ENCODE measurements at places on chromosomes 11 and 22. TPM values are rescaled to one million over a fixed set of nuclear protein-coding genes. Genes with fewer than 3 reads are reported as not detected.

Gene ACCSL
- not detected for total RNA-seq

Gene OR52N4
- not detected for total RNA-seq

Gene NAV2
- total RNA-seq = 22.7 TPM

Gene CRYBA4
- total RNA-seq = not detected

Gene CRACR2B
- total RNA-seq = 132 TPM

DNA sequence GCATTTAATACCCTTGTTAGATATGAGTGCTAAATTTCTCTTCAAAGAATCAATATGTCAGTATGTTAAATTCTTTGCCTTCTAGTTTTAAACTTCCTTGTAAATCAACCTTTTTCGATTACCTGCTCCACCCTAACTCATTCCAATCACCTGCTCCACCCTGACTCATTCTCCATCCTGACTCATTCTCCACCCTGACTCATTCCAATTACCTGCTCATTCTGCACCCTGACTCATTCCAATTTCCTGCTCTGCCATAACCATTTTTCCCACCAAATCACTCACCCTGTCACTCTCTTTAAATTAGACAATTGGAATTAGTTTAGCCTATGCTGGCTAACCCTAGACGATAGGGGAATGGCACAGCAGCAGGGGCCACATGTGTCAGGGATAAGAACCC is 519.5 kb upstream of the LRRC4C start:
- DNase-seq = no peak

GRCh38 chr11:77842441-77843121 is 21.6 kb downstream of the AAMDC start:
- DNase-seq = no peak

- no peak for DNase-seq
Measured at GRCh38 chr11:115333949-115334348, 170.3 kb downstream of the CADM1 start.

DNA sequence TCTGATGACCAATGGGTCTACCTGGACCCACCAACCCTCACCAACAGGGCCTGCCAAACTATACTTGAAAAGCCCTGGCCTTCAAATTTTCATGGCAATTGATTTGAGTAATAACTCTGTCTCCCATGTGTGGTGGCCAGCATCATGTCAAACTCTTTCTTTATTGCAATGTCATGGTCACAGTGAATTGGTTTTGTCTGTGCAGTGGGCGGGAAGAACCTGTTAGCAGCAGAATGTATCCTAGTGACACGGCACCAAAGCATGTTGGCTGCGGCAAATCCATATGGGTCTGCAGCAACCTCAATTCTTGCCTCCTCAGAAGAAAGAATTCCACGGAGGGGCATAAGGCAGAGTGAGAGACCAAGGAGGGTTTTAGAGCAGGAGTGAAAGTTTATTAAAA is 19.6 kb upstream of the TMEM123 start:
- DNase-seq = no peak

- no peak for DNase-seq
Measured at GRCh38 chr11:118785362-118785761, 5.6 kb downstream of the DDX6 start.

DNA sequence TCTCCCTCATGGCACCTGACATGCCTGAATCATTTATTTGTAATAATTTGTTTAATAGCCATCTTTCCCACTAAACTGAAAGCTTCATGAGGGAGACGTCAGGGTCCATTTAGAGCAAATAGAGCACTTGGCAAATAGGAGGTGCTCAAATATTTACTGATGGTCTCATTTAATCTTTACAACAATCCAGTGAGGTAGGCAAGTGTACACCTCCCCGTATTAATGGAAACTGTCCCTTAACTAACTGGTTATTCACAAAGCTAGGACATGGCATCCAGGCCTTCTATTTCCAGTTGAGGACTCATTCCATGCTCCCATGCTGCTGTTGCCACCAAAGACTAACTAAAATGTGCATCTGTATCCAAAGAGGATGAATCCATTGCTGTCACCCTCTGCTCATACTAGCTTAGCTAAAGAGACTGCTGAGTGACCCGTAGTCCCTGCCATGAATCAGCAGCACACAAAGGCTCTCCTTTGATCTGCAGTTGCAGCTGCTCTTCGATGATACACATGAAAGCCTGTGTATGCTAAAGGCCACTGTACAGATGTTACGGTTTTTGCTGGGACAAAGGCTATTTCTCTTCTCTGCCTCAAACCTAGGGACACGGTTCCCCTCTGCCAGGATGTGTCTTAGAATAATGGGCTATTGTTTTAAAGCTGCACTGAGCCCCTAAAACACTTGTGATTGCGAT is 82.6 kb downstream of the RAB30 start:
- DNase-seq = no peak

DNA sequence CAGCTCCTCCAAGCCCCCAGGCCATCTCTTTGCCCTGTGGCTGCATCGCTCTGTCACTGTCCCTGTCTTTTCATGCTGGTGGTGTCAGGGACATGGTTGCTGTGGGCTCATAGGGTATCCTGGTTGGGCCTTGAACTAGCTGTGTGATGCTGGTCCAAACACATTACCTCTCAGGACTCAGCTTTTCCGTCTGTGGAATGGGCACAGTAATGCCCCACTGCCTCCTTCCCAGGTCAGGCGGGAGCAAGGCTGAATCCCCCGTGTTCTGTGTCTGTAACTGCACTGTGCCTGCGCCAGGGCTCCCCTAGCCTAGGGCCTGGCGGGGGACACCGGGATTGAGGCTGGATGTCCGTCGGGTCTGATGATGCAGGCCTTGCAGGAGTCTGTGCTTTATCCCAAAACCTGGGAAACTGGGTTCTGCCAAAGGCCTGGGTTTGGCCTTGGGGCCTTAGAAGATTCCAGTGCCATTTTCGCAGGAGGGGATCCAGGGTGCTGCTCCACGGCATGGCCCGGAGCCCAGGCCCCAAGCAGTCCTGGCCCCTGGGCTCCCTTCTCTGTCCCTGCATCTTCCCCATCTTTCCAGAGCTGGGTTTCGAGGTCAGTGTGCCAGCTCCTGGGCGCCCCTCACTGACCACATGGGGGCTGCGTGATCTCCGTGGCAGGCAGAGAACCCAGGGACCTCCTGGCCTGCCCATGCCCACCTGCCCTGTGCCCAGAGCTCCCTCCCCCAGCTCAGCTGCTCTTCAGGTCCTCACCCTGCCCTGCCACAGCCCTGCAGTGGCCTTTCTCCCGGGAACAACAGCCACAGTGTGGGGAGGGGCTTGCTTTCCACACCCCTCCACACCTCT is 32.7 kb upstream of the CELSR1 start:
- DNase-seq = no peak

- DNase-seq = no peak
Measured at GRCh38 chr11:62708392-62708791, 916 bp downstream of the GNG3 start.

DNA sequence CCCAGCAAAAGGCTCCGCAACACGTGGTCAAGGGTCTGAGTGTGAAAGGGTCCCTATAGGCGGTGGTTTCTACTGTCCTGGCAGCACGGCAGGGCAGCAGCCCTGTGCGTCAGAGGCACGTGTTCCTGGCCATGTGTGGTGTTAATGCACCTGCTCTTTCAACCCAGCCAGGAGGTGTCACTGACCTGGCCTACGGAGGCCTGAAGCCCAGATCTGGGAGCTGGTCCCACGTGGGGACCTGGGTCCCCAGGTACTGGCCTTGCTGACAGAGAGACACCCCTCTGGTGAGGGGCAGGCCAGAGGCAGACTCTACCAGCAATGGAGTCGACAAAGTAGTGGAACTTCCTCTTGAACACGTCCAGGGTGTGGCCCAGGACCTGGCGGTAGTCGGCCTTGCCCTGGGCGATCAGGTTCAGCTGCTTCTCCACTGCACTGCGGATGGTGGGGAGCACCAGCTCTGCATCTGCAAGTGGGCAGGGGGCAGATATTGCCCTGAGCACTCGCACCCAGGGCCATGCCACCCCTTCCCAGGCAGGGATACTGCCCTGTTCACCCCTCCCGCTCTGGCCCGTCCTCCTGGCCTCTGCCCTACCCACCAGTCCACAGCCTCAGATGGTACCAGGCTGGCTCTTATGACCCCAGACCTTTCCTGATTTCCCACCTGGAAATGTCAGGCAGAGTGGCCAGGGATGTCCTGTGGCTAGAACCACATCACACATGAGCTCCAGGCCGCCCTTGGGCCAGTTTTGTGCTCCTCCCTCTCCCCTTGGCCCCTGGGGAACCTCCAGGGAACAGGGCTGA is 6.8 kb upstream of the PPM1F start:
- no peak for DNase-seq

DNA sequence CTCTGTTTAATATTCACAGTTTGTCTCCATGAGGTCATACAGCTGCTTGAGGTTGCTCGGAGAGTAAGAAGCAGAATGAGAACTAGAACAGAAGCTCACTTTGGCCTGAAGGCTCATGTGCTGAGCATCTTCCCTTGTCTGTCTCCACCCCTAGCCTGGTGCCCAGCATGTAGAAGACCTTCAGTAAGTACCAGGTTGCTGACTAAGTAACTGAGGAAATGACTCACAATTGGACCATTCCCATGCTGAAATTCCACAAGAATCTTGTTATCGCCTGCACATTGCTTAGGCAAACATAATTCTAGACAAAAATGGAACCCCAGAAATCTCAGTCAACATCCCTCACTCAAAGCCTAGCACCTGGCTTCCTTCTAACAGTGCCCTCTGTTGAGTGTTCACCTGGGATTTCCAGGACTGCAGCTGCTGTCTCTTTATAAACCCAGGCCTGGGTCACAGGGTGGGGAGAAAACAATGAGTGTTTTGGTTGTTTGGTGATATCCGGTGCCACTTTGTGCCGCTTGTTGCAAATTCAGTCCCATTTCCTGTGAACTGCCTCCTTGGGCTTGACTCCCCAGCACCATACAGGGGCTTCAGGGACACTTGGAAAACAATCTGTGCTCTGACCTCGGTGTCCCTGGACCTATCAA is 406.8 kb downstream of the ETS1 start:
- peak; percentile 53 for DNase-seq

DNA sequence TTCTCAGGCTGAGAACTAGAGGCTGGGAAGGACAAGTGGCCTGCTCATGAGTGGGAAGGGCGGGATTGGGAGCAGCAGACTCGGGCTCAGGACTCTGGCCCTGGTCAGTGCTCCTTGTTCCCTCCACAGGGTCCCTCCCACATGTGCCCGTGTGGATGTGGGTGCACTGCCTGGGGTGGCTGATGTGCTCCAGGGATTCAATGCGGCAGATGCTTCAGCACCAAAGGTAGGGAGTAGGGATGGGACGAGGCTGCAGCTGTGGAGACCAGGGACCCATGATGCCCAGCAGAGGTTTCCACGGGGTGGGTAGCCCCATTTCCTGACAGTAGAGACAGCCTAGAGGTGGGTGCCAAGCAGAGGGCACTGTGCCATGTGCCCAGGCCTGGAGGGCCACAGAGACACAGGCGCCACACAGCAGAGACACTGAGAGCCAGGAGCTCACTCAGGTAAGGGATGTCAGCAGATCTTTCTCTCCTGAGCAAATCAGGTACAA is 89.5 kb downstream of the GGTLC2 start:
- no peak for DNase-seq
